ENCODE measurements at places on chromosomes 7 and 10.

DNA sequence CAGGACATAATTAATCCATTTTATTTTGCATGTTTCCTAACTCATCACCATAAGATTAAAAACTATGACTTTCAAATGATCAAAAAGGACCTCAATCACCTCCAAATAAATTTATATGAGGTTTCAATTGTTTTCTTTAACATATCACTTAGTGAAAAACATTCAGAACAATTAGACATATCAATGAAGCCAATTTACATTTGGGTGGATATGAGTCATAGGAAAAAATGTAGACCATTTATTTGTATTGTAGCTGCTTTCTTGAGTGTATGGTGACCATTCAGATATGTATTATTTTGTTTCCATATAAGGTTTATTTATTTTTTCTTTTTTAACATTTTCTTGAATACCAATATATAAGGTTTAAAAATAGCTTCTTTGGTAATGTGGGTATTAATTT, 13.3 kb upstream of the EXOC6 start:
- DNase-seq, result no peak

DNA sequence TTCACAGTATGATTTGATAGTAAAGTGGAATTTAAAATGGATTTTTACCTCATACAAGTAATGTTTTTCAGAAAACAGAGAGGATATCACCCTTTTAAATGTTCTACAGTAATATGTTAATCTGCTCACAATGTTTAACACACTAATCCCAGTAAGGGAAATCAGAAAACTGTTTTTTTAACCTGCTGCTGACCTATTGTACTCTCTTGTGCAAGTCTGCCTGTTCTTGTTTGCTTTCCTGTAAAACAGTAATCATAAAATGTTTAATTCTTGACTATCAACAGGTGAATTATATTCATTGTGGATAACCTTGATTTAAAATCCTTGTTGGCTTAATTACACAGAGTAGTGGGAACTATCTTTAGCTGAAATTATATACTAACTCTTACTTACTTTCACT, 126.4 kb downstream of the GNAT3 start:
- no peak for DNase-seq

DNA sequence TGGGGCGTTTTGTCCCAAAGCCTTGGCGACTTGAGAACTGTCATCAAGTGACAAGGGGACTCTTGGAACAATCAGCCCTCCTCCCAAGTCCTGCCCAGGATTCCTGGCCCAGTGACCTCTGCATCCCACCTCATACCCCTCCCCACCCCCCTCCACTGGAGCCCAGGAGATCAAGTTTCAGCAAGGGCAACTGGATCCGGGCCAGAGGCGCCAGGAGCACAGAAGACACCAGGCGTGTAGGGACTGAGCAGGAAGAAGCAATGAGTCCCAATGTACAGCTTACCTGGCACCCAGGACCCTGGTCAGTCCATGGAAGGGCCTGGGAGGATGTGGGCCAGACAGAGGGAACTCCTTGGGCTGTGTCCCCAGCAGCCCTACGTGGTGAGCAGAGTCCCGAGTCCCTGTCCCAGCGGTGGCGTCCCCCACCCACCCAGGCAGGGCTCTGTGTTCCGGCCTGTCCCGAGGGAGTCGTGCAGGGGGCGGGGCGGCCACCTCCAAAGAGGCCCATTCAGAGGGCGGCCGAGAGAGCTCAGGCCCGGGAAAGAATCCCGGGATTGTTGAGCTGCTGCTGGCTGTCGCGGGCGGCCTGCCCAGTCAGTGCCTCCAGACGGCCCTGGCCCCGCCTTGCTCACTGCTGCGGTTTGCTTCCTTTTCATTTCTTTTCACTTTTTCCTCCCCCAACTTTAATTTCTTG, 254.1 kb downstream of the TNS3 start:
- no peak for DNase-seq

- no peak for DNase-seq
Measured at GRCh38 chr7:220151-220841, 27.9 kb downstream of the FAM20C start.

- no peak for DNase-seq
Measured at GRCh38 chr7:113635492-113635891, 283.3 kb downstream of the PPP1R3A start.

DNA sequence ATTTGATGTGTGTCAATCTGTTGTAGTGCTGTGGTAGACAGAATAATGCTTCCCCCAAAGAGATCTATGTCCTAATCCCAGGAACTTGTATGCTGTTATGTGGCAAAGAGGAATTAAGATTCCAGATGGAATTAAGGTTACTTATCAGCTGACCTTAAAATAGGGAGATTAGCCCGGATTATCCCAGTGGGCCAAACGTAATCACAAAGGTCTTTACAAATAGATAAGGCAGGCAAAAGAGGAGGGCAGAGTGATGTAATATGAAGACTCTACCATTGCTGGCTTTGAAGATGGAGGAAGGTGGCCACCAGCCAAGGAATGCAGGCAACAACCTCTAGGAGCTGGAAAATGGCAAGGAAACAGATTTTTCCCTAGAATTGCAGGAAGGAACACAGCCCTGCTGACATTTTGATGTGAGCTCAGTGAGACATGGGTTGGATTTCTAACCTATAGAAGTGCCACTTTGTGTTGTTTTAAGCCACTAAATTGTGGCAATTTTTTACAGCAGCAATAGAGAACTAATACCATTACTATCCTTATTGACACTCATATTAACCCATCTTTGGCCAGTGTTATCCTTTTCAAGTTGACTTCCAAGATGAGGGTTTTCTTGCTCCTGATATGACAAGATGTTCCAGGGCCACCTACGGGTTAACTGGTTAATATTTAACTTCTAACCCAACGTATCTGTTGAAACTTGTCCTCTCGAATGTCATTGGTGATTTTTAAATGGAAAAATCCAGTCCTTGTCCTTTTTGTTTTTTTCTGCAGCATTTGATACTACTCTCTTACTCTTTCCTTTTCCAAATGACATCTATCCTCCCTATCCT, 29.3 kb downstream of the CYCS start:
- no peak for DNase-seq

DNA sequence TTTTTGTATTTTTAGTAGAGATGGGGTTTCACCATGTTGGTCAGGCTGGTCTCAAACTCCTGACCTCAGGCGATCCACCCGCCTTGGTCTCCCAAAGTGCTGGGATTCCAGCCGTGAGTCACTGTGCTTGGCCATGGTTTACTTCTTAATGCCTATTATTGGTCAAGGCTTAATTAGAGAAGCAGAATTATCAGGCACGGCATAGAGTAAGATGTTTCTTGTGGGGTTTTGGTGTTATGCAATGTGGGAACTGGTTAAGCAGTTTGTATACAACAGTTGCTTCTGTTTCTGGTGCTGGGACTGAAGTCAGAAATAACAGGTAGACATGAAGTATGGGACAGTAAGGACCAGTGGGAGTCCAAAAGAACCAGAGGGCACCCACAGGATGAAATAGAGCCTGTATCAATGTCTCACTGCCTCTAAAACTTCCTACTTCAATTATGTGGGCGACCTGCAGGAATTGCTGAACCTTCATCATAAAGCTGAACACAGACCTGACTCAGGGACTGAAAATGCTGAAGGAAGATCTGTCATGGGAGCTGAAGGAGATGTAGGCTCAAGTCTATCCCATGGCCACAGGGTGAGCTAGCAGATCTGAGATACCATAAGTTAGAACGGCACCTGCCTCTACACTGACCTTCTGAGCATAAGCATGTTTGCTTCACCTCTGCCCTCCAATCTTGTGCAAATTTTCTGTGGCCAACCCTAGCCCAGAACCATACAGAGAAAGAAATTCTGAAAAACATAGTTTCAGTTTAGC, 38.3 kb upstream of the VCL start:
- DNase-seq, result no peak

DNA sequence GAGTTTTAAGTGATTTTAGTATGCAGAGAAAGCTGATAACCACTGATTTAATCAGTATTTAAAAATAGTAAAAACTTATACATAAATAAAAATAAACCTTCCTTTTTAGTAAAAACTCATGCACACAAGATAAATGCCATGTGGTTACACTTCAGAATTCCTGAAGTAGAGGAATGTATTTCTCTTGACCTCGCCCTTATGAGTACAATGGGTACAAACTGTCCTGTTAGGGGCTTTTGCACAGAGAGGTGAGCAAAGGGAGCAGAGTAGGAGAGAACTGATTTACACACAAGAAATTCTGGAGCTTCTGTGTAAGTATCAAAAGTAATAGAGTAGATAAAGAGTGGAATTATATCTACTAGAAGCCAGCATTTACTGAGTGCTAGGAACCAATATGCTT, 279.6 kb downstream of the PPP1R3A start:
- no peak for DNase-seq

- DNase-seq, result no peak
Measured at GRCh38 chr7:99137411-99138180, 6.3 kb downstream of the SMURF1 start.

- no peak for DNase-seq
Measured at GRCh38 chr7:130879191-130879590, 145.2 kb upstream of the KLF14 start.

All from T follicular helper cell (primary cell).